ENCODE measurements at places on chromosomes 12 and 14.

DNA sequence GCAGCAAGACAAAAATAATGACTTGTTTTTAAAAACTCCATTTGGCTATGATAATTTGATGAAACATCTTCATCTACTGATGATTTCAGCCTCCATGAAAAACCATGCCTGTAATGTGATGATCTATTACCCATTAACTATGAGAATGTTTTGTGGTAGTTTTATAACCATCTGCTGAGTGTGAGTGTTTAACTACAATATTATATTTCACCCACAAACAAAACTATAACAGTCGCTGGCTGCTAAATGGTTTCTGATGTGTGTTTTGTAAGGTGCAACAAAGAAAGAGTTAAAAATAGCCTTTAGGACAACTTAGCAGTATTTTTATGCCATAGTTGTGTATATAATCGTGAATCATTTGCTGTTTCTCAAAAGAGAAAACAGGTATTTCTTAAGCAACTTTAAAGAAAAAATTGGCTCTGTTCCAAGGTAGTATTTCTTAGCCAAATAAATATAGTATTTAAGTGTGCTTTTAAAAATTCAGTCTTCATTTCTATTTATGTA, 4.9 kb downstream of the PTHLH start:
- no peak for DNase-seq

DNA sequence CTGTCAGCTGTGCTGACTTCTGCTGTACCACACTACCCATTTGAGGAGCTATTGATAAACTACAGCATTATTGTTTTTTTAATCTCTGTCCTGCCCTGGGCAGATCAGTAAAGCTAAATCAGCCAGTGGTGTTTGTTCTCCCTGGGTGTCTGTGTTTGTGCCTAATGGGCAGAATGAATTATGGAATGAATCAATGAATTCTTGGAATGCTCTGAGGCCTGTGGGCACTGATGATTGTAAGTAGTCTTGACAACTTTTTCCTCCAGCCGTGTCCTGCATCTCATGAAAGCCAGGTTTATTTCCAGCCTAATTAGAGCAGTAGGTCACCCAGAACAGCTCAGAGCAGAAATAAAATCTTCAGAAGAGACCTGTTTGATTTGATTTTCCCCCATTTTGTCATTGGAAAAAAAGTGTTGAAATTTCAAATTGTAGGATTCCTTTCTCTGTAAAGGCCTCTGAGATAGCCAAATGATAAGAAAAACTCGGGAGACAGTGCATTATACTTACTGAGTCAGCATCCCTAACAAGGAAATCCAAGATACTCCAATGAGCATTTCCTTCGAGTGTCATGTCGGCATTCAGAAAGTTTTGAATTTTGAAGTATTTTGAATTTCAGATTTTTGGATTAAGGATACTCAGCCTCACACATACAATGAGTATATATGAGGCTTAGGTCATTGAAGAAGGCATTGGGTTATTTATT, 19.4 kb upstream of the EVL start:
- DNase-seq = no peak

GRCh38 chr12:53071591-53072551, 7.3 kb downstream of the SPRYD3 start:
- no peak for DNase-seq

DNA sequence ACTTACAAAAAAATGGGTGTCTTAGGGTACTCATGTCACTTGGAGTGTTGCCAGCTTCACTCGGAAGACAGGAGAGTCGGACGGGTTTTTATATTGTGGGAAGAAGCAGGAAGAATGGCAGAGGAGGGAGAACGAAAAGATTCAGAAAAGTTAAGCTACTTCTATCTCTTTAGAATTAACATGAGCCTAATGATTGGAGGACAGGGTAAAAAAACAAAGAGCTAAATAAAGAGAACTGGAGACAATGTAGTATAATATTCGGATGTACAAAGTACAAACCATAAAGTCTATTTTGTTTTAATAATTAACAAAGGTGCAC, 43.9 kb downstream of the EFCAB11 start:
- DNase-seq = no peak

- no peak for DNase-seq
Measured at GRCh38 chr12:91127306-91127705, 16.0 kb upstream of the LUM start.

DNA sequence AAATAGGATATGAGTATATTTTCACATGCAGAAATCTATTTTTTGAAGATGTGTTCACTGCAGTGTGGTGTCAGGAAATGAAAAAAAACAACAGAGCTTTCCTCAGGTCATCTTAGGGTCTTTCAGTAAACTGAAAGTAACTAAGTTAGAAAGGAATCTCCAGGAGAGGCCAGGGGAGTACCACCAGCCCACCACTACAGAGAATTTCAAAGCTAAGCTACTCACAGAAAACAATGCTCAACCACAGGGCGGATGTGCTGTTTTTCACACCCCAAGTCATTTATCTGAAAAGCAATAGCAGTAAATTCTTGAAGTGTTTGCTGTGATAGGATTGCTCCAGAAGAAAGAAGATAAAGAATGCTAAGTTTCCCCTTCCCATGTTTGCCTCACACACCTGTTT, 79.0 kb downstream of the IFNG start:
- no peak for DNase-seq

- DNase-seq = no peak
Measured at GRCh38 chr12:20232931-20233675, 135.2 kb upstream of the PDE3A start.

DNA sequence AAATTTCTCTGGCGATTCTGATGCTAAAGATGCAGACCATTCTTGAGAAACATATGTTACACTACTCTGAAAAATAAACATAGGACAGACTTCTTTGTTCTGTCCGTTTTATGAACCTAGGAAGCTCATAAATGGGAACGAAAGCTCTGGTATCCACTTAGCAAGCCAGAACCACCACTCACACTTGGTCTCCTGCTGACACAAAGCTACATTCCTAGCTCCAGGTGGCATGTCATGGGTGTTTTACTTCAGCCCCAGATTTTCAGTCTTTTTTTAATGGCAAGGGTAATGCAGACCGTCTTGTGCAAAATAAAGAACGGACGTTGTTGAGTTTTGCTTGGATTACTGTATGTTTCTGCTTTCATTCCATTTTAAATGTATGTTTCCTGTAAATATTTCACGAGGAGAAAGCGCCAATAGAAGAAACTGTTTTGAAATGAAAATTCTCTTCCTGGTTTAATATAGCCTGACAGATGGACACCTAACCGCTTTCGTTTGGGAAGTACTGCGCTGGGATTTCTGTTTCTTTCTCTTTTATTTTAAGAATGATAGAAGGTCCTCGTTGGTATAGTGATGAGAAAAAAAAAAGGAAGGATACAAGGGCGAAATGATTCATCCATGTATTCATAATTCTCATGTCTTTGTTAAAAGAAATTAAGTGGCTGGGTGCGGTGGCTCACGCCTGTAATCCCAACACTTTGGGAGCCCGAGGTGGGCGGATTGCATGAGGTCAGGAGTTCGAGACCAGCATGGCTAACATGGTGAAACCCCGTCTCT, 871 bp upstream of the COQ5 start:
- no peak for DNase-seq

GRCh38 chr12:80857311-80857710, 80.4 kb downstream of the LIN7A start:
- no peak for DNase-seq

- peak; percentile 43 for DNase-seq
Measured at GRCh38 chr12:110245369-110245772, 35.7 kb upstream of the ATP2A2 start.

DNA sequence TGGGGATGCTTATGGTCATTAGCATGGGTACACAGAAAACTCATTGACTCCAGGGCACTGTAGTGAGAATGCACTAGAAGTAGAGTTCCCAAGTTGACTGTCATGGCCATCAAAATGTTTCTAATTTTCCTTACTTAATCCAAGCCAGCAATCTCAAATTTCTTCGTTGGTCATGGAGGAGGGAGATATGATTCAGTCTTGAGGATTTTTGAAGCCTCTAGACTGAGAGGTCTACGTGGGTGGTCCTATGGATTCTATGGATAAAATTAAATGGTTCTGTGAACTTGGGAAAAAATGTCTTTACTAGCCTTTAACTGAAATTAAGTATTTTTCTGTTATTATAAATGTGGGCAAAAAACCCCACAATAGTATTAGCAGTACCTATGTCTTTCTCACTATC, 508.5 kb downstream of the FUT8 start:
- DNase-seq = no peak

GRCh38 chr14:92955381-92955780, 32.4 kb downstream of the CHGA start:
- DNase-seq = no peak

GRCh38 chr14:67077921-67078320, 111.3 kb upstream of the GARIN2 start:
- no peak for DNase-seq

GRCh38 chr12:78120866-78121560, 290.3 kb downstream of the NAV3 start:
- no peak for DNase-seq

GRCh38 chr14:68730811-68731425, 61.9 kb downstream of the ZFP36L1 start:
- DNase-seq = no peak

DNA sequence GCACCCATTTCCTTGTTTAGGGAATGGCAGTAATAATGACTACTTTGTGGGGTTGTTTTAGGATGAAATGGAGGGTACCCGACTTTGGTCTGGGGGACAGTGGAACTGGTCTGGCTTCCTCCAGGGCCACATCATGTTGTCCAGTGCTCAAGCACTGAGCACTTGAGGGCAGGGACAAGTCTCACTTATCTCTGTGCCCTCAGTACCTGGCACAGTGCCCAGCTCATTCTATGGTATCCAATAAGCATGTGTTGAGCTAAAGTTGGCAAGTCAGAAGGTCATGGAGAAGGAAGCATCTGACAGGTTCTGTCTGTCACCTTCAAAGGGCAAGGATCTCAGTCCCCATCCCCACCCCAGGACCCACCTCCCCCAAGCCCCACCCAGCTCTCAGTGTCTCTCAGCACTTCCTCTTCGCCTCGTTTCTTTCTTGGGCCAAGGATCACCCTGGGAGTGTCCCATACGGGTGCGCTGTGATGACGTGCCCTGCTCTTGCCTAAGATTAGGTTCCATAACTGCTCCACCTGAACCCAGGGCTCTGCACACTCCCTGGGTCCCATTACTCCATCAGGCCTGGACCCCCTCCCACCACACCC, 24.3 kb upstream of the TMEM106C start:
- no peak for DNase-seq

DNA sequence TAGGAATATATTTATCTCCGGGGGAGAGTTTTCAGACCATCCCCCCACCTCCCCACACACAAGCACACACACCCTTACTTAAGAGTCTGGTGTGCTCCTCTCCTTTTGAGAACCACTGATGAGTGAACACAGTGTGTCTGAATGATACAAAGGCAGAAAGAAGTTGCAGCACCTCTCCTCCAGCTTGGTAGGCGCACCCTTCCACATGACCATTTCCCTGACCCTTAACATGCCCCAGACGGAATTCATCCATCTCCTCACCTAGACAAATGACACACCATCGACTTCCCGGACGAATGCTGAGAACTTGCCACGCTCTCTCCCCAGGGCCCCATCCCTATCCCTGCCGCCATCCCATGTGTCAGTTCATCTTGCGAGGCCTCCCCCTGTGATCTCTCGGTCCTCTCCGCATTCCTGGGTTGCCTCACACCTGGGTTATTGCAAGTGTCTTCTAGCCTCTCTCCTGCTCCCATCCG, 3.9 kb downstream of the TNFRSF1A start:
- no peak for DNase-seq

GRCh38 chr14:91935586-91935985, 11.9 kb downstream of the FBLN5 start:
- no peak for DNase-seq

- no peak for DNase-seq
Measured at GRCh38 chr14:103859416-103860202, 12.2 kb upstream of the PPP1R13B start.

- DNase-seq = no peak
Measured at GRCh38 chr12:71626098-71626497, 37.5 kb downstream of the ZFC3H1 start.

GRCh38 chr12:109736552-109737108, 23.0 kb downstream of the FAM222A start:
- DNase-seq = no peak

DNA sequence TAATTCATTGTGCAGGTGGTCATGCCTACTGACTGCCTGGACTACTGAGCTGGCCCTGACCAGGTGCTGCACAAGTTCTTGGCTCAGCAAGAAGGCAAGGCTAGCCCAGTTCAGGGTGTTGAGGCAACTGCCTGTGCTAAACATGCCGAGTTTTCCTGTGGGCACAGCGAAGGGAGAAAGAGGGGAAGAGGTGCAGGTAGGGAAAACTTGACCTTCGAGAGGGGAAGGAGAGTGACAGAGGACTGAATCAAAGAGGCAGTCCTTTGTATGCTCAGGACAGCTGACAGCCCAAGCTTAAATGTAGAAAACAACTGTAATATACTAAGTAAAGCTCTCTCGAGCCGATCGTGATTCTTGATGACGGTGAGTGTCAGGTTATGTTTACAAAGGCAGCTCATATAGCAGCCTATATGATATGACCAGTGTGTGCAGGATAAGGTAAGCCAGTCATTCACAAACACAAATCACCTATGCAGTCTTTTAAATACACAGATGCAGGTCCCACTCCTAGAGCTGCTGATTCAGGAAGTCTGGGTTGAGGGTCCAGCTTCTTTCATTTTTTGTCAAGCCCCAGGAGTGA, 2.6 kb downstream of the IRAK3 start:
- DNase-seq = no peak

Measured in GM19239 (cell line).